ENCODE measurements at places on chromosomes 6 and 20.

- no peak for DNase-seq
Measured at GRCh38 chr6:114195631-114196403, 147.0 kb downstream of the HS3ST5 start.

DNA sequence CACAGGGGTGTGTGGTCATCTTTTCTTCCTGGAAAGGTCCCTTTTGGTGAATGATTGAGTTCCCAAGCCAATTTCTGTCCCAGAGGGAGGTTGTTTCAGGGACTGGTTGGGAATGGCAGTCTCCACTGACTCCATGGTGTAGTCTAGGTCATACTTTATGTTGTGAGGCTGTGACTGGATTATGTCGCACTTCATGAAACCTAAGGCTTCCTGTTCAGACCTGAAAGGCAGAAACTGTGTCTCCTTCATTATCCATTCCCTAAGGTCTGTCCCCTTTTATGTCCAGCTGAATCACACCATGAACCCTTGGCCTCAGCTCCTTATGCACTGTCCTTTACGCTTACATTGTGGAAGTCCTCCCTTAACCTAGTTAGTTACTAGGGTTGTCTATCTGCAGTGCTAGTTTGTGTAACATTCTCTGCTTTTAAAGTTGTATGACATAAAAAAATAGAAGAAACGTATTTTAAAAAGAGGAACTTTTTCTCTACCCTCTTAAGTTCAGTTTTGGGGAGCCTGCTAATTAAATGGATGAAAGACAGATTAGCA is 191.3 kb downstream of the JARID2 start:
- no peak for DNase-seq

GRCh38 chr6:64083261-64083660 is 447.7 kb downstream of the PHF3 start:
- no peak for DNase-seq

DNA sequence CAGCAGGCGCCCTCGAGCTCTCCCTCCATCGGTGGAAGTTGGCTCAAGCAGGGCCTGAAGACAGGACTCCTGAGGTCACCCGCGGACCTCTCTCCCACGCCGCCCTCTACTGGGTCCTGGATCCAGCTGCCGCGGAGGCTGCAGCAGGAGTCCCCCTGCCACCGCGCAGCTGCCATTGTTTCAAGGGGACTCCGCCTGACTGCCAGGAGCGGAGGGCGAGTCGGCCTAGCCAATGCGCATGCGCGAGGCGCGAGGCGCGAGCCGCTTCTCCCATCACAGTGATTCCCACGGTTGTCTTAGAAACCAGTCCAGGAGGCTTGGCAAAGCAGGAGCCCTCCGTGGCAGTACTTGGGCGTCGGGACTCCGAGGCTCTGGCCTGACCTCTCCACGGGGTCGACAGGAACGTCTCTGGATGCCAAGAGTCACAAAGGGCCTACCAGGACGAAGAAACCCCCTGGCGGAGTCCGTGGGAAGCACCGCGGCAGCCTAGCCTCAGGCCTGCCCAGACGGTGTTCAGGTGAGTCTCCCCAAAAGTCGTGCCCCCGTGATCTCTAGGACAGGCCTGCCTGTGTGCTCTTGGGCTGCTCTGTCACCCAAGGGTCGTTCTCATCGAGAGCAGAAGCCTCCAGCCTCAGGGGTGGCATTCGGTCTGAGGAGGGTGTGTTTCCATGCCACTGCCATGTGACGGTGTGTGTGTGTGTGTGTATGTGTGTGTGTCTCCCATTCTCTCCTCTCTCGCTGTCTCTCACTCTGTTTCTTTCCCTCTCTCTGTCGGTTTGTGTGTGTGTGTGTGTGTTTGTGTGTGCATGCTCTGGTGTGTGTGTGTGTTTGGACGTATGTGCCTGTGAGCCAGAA is 290.6 kb upstream of the ZNF337 start:
- peak; percentile 29 for DNase-seq

GRCh38 chr6:16857969-16858592 is 96.8 kb upstream of the ATXN1 start:
- no peak for DNase-seq

DNA sequence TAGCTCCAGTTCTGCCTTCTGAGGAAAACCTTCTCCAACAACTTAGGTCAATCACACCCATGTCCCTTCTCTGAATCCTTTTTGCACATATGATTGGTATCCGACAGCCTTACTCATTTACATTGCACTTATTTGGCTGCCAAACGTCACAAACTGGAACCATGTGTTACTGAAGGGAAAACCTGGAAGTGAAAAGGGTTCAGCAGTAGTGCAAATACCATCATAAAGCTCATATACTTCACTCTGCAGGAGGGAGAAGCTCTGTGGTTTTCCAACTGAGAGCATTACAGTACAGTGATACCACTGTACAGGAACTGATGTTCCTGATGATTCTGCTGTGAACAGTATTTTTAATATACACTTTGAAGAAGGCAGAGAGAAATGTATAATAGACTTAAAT is 87.8 kb downstream of the SLC16A10 start:
- no peak for DNase-seq

DNA sequence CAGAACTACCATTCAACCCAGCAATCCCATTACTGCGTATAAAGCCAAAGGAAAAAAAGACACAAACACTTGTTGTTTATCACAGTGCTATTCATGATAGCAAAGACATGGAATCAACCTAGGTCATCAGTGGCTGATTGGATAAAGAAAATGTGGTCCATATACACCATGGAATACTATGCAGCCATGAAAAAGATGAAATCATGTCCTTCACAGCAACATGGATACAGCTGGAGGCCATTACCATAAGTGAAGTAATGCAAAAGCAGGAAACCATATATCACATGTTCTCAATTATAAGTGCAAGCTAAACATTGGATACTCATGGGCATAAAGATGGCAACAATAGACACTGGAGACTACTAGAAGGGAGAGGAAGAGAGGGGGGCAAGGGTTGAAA is 299.6 kb downstream of the ADGRG6 start:
- DNase-seq = no peak

GRCh38 chr6:5036269-5036668 is 32.4 kb upstream of the RPP40 start:
- no peak for DNase-seq

DNA sequence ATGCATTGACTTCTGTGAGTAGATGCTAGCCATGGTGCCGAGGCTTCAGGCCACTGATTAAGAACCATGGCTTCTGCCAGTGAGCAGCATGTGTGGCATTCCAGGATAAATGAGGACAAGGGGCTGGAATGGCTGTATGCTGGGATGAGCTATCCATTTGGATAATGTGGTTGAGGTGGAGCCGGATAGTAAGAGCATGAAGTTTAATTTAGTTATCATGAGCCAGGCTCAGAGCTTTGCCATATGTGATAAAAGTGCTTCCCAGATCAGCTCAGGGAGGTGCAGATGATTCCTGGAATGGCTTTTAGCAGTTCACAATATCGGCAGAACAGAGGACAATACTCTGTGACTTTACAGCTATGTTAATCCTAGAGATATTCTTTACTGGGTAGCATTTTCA is 34.6 kb upstream of the RNF8 start:
- DNase-seq = no peak

DNA sequence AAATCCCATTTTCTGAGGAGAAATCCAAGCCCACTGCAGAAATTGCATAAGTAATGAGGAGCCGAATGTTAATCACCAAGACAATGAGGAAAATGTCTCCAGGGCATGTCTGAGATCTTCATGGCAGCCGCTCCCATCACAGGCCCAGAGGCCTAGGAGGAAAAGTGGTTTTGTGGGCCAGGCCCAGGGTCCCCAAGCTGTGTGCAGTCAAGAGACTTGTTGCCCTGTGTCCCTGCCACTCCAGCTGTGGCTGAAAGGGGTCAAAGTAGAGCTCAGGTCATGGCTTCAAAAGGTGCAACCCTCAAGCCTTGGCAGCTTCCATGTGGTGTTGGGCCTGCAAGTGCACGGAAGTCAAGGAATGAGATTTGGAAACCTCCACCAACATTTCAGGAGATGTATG is 276.6 kb downstream of the KHDRBS2 start:
- no peak for DNase-seq

DNA sequence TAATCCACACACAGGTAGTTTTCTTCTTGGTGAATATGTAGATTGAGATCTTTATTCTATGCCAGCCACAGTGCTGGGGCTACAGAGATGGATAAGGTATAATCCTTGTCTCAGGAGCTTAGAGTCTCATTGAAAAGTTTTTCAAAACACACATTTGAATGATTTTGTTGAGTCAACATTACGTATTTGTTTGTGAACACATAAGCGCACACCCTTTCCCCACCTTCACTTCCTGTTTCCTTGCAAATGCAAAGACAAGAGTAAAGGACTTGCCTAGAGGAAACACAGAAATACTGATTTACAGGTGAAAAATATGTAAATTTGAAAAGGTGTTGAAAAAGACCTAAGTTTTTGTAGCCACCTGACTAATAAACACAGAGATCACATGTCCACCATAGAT is 27.8 kb downstream of the VAPB start:
- DNase-seq = no peak

- DNase-seq = no peak
Measured at GRCh38 chr6:136180704-136181511, 69.2 kb downstream of the MTFR2 start.

DNA sequence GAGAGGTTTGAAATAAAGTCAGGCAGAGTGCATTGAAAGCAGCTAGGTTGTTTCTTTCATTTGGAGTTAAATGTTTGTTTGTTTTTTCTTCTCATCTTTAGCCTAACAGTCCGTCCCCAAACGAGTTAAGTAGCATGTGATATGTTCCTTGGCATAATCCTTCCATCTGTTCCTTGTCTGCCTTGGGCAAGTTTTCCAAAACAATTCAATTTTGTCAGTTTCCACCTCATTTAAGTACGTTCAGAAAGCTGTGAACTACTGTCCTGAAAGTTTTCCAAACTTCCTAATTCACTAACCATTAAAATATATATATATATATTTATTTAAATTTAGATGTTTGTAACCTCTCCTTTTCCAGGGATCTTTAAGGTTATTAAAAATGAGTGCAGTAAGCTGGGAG is 61.8 kb upstream of the HDAC2 start:
- DNase-seq = no peak

DNA sequence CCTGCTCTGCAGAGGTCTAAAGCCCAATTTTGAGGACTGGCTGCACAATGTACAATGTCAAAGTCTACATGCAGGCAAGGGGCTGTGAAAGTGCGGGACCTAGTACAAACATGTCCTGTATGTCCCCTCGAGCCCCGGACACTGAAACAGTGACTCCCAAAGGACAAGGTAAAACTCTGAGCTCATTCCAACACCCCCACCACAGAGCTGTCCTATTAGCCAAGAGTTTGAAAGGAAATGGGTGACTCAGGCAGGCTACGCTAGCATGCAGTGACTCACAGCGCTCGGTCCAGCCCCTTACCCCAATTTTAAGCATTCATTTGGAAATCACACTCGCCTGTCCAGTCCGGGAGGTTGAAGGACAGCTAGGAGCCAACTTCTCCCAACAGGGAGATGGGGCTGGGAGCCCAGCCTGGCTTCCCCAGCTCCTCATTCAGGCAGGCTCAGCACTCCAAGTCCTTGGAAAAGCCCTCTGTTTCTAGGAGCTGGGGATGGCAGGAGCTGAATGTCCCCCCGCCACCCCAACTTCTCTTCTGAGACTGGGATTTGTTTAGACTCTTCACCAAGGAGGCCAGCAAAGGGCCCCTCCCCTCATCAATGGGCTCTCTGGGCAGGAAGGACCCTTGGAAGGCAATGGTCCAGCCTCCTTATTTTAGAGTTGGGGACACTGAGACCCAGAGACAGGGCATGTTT is 3.9 kb downstream of the SDC4 start:
- DNase-seq = peak; percentile 53

GRCh38 chr6:8075185-8075584 is 11.0 kb upstream of the BLOC1S5 start:
- DNase-seq = no peak

DNA sequence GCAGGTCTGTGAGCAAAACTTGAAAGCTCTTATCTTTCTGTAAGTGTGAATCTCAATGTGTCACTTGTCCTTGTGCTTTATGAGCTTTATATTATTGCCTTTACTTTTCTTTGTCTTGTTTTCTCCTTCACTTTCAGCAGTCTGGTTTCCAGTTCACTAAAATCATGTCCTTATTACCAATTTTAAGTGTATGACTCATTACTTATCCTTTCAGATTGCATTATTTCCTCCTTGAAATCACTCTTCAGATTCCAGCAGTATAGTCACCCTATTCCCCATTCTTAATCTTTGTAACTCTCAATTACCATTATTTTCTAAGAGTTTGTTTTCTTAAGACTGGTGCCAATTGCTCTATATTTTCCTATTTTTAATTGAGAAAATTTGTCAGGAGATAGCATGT is 117.4 kb upstream of the GRIK2 start:
- no peak for DNase-seq

GRCh38 chr6:156146891-156147290 is 630.3 kb upstream of the ARID1B start:
- no peak for DNase-seq

GRCh38 chr6:137216875-137217553 is 2.2 kb downstream of the IFNGR1 start:
- no peak for DNase-seq

- no peak for DNase-seq
Measured at GRCh38 chr20:5745416-5746030, 4.7 kb upstream of the SHLD1 start.

DNA sequence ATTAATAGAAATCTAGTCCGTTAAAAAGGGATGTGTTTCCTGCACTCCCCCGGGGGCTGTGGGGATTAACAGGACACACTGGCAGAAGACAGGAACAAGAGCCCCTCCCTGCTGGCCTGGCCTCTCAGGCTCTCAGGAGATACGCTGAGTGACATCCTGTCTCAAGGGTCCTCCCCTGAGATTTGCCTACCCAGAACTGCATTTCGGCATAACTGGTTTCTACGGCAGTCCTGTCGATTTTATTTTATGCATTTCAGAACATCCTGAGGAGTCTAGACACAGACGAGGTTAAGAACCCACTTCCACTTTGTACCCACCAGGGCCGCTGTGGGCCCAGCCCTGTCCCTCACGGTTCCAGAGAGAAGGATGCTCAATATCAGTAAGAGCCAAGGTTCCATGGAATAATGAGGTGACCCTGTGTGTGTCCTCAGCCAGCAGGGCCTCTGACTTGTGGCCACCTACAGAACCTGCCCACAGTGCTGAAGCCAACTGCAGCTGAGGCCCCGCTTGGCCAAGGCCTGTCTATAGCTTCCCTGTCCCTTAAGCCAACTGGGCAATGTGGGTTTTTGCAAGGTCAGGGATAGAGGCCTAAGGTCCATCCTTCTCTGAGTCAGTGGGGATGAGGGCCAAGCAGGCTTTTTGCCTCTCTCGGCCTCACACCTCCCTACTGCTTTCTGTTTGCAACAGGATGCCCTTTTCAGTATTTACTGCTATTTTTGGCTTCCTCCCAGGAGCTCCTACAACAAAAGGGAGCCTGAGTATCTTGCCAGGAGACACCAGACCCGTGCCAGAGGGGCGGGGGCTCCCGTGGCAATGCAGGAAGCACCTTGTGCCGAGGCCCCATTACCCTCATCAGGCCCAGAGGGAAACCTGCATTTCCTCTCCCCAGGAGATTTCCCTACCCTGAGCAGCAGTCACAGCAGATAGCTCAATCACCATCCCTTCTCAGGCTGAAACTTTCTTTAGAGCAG is 14.7 kb downstream of the UQCC2 start:
- DNase-seq = no peak

GRCh38 chr6:108565091-108565766 is 4.5 kb downstream of the FOXO3 start:
- DNase-seq = no peak

Measured in globus pallidus (tissue), 1 donor.